ENCODE measurements at places on chromosomes 5 and 9.

GRCh38 chr5:98205691-98206461, 567.6 kb upstream of the RGMB start:
- no peaks in the 10 kb centered on the region for H3K36me3 ChIP-seq
- no peaks in the 10 kb centered on the region for H3K4me1 ChIP-seq
- DNase-seq = no peak
- H3K27ac ChIP-seq = no peak overlapping the region

- no peaks in the 10 kb centered on the region for H3K4me1 ChIP-seq
- no peak overlapping the region for H3K27ac ChIP-seq
- no peak overlapping the region for H3K4me3 ChIP-seq
- H3K36me3 ChIP-seq = no peaks in the 10 kb centered on the region
- DNase-seq = no peak
- H3K27me3 ChIP-seq = no peaks in the 10 kb centered on the region
These were observed 220.5 kb downstream of the FBXL7 start for GRCh38 chr5:15720515-15720914.

GRCh38 chr5:61737301-61737963, 405.4 kb downstream of the ZSWIM6 start:
- no peaks in the 10 kb centered on the region for H3K4me1 ChIP-seq
- no peak overlapping the region for H3K4me3 ChIP-seq
- DNase-seq = no peak
- no peaks in the 10 kb centered on the region for H3K36me3 ChIP-seq

DNA sequence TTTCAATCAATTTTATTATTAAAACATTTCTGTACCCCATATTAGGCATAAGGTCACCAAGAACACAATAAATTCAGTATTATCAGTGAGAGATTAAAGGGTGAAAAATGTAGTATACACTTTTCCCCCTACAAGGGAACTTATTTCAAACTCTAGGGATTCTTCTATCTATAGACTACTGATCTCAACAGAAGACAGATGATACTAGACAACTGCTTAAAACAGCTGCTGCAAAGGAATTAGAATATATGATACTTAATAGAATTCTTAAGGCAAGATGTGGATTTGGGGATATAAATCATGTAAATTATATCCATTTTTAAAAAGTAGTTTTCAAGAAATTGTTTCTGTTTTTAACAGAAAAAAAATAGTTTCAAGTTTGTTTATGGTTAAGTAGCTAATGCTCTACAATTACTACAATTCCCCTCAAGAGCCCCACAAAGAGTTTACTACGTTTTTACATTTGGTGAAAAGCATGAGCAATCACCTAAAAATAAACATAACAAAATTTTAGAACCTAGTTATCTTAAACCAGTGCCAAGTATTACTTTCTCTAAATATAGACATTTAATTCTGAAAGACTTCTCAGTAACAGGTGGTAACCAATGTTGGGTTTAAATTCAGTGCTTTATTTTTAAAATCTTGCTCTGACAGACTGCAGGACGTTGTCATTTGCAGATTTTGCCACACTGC, 6.0 kb downstream of the KIF24 start:
- H3K4me3 ChIP-seq = no peak overlapping the region
- no peaks in the 10 kb centered on the region for H3K36me3 ChIP-seq
- H3K27me3 ChIP-seq = no peaks in the 10 kb centered on the region

DNA sequence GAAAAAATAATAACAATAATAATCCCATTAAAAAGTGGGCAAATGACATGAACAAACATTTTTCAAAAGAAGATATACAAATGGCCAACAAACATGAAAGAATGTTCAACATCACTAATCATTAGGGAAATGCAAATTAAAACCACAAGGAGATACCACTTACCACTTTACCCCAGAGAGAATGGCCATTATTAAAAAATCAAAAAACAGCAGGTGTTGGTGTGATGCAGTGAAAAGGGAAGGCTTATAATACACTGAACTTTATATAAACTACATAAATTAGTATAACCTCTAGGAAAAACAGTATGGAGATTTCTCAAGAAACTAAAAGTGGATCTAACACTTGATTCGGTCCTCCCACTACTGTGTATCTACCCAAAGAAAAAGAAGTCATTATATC, 81.9 kb downstream of the DROSHA start:
- H3K4me3 ChIP-seq = no peak overlapping the region
- peaks cover 30% of the 10 kb centered on the region for H3K36me3 ChIP-seq
- no peaks in the 10 kb centered on the region for H3K27me3 ChIP-seq
- no peaks in the 10 kb centered on the region for H3K4me1 ChIP-seq
- no peak for DNase-seq
- H3K27ac ChIP-seq = no peak overlapping the region

GRCh38 chr5:118882666-118883065, 105.7 kb downstream of the DTWD2 start:
- H3K4me3 ChIP-seq = no peak overlapping the region
- H3K27me3 ChIP-seq = no peaks in the 10 kb centered on the region
- no peak overlapping the region for H3K27ac ChIP-seq

- H3K4me1 ChIP-seq = no peaks in the 10 kb centered on the region
- DNase-seq = no peak
- no peaks in the 10 kb centered on the region for H3K36me3 ChIP-seq
- H3K27me3 ChIP-seq = no peaks in the 10 kb centered on the region
- no peak overlapping the region for H3K27ac ChIP-seq
- H3K4me3 ChIP-seq = no peak overlapping the region
These were observed 10.7 kb downstream of the GRM6 start for GRCh38 chr5:178984145-178985072.

DNA sequence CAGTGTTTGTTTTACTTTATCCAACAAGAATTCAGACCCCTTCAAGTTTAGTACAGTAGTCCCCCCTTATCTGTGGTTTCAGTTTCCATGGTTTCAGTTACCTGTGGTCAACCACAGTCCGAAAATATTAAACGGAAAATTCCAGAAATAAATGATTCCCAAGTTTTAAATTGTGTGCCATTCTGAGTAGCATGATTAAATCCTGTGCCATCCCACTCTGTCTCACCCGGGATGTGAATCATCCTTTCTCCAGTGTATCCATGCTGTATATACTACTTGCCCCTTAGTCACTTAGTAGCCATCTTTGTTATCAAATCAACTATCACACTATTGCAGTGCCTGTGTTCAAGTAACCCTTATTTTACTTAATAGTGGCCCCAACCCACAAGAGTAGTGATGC, 153.8 kb upstream of the RASA1 start:
- H3K4me1 ChIP-seq = no peaks in the 10 kb centered on the region
- H3K27ac ChIP-seq = no peak overlapping the region
- H3K36me3 ChIP-seq = no peaks in the 10 kb centered on the region
- H3K4me3 ChIP-seq = no peak overlapping the region
- no peaks in the 10 kb centered on the region for H3K27me3 ChIP-seq
- no peak for DNase-seq

DNA sequence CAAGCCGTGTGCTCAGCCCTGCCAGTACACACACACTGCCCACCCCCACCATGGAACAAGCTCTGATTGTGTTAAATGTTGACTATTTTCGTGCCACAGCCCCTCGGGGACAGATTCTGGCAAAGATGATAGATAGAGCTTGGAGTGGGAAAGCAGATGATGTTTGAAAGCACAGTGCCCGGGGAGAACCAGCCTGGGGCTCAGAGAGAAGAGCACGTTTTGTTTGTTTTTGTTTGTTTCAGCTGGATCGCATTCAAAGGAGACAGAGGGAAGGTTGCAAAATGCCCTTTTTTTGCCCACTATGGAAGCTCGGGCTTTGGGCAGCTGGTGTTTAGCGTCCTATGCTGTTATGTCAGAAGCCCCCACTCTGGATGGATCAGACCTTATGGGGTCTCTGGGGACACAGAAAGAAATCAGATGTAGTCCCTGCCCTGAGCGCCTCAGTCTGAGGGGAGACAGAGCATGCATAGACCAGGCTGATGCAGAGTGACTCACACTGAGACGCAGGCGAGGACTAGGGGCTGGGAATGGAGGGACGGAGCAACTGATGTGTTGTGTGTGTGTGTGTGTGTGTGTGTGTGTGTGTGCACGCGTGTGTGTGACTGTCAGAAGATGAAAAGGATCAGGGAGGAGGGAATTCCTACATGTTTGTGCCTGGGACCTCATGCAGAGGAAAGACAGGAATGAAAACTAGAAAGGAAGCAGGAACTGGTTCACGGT, 229.7 kb downstream of the MELK start:
- no peaks in the 10 kb centered on the region for H3K27me3 ChIP-seq
- H3K4me3 ChIP-seq = no peak overlapping the region
- DNase-seq = no peak
- H3K36me3 ChIP-seq = no peaks in the 10 kb centered on the region
- no peak overlapping the region for H3K27ac ChIP-seq

GRCh38 chr5:6616632-6617031, 16.2 kb downstream of the NSUN2 start:
- no peak overlapping the region for H3K27ac ChIP-seq
- H3K36me3 ChIP-seq = peaks cover 87% of the 10 kb centered on the region
- H3K4me3 ChIP-seq = no peak overlapping the region
- no peaks in the 10 kb centered on the region for H3K4me1 ChIP-seq
- no peak for DNase-seq

DNA sequence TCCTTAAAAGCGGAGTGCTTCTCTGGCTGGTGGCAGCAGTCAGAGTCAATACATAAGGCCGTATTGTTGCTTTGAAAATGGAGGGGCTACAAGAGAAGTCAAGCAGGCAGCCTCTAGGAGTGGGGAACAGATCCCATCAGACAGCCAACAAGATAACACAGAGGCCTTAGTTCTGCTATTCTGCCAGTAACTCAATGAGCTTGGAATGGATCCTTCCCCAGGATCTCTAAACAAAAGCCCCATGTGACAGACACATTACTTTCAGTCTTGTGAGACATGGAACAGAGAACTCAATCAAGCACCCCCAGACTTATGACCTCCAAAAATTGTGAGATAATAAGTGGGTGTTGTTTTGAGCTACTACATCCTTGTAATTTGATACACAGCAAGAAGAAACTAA, 158.6 kb downstream of the RFX3 start:
- no peaks in the 10 kb centered on the region for H3K36me3 ChIP-seq
- H3K27me3 ChIP-seq = no peaks in the 10 kb centered on the region
- H3K27ac ChIP-seq = no peak overlapping the region

DNA sequence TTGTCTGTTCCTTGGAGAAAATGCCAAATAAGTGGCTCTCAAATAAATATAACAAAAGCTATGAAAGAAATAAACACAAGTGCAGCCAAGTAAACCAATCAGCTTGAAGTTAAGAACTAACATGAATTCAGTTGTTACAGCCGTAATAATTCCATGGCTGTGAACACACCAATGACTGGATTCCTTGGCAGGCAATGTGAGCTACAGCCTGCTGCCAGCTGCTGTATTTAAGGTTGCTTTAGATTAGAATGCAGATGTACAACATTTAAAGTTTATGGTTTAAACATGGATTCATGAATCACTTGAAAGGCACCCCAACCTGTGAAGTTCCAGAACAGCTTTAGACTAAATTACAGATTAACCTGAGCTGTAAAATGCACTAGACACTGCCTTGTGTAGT, 626.4 kb upstream of the SEMA6A start:
- DNase-seq = no peak
- no peaks in the 10 kb centered on the region for H3K36me3 ChIP-seq
- H3K4me1 ChIP-seq = no peaks in the 10 kb centered on the region
- H3K27me3 ChIP-seq = no peaks in the 10 kb centered on the region

- no peak for DNase-seq
- H3K4me3 ChIP-seq = no peak overlapping the region
- H3K36me3 ChIP-seq = no peaks in the 10 kb centered on the region
- H3K27me3 ChIP-seq = no peaks in the 10 kb centered on the region
These were observed 5.0 kb upstream of the FBXL7 start for GRCh38 chr5:15495026-15495425.
